Adrenal gland (tissue), 19 donors: ENCODE measurements at places on chromosomes 3 and 15.

- no peak for DNase-seq
Observed at GRCh38 chr3:72630327-72630968, 217.8 kb downstream of the SHQ1 start.

DNA sequence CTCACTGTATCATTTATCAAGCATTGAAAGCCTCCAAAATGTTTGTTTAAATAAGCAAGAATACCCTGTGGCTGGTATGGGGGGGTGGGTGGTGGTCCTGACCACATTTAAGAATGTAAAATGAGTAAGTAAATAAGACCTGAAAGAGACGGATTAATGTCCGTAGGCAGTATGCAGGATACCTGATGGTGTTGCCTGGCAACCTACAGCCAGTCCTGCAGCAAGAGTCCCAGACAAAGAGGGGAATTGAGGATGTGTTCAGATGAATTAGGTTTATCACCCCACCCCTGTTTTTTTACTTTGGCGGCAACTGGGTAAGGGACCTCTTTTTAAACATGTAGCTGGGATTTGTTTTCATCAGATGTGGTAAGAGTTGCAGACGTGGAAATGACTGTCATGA is 99.8 kb upstream of the BFSP2 start:
- DNase-seq = no peak

- no peak for DNase-seq
Observed at GRCh38 chr3:173825730-173826129, 428.2 kb downstream of the NLGN1 start.

GRCh38 chr3:17423786-17424536 is 318.5 kb downstream of the TBC1D5 start:
- peak; percentile 49 for DNase-seq

DNA sequence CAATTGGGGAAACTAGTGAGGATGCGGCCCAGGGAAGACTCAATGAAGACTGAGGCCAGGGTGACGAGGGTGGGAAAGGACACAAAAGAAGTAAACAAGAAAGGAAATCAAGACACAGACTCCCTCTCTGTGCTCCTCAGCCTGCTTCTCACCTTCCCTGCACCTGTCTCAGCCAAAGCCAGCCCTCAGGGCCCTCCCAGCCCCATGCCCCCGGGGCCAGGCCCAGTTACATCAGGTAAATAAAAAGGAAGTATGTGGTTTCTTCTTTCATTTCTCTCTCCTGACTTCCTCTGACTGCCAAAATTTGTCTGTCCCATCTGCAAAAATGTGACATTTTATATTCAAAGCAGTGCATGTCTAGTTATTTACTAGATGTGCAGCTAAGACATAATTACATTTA is 328.0 kb downstream of the UACA start:
- DNase-seq = no peak

GRCh38 chr3:142210608-142211007 is 14.8 kb downstream of the GK5 start:
- DNase-seq = no peak

DNA sequence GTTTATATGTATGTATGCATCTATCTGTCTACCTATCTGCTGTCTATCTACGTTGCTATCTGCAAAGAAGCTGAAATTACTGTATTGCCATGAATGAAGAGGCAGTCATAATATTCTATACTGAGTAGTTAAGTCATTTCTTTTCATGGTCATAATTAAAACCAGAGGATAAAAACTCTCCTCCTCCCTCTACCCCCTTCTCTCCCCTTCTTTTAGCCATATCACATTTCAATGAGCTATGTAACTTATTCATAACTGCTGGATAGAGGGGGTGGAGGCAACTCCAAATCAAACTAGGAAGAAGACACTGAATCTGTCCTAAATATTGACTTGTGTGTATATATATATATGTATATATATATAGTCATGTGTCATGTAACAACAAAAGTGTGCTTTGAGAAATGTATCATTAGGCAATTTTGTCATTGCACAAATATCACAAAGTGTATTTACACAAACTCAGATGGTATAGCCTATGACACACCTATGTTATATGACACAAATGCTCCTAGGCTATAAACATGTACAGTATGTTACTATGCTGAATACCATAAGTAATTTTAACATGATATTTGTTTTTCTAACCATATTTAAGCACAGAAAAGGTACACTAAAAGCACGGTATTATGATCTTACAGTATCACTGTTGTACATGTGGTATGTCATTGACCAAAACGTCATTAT is 229.7 kb upstream of the KCNMB2 start:
- DNase-seq = no peak

DNA sequence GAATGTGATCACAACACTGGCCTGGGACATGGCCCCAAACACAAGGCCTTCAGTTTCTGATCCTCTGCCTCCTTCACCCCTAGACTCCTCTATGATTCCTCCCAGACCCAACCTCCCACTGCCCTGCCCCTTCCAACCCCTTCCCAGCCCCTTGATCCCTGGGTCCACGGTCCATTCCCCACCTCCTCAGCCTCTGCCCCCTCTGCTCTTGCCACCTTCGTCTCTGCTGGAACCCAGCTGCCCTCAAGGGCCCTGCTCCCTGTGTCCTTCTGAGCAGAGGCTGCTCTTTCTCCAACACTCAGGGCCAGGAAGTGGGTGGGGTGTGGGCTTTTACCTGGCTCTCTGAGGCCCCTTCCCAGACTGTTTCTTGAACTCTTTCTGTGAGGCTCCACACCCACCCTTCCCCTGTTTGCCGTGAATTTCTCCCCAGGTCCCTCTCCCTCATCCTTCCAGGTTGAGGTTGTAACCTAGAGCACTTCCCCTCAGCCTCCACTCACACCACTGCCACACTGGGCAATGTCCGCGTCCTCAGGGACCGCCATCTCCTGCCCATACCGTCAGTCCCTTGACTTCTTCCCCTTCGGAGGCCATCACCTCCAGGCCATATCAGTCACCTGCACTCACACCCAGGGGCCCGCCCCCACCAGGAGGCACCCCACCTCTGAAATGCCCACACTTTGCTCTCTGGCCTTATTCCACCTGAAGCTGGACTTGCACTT is 18.7 kb upstream of the SLCO2A1 start:
- DNase-seq = no peak

- DNase-seq = no peak
Observed at GRCh38 chr3:105809208-105809888, 59.5 kb downstream of the CBLB start.

GRCh38 chr15:60134609-60135008 is 130.5 kb downstream of the FOXB1 start:
- no peak for DNase-seq

- no peak for DNase-seq
Observed at GRCh38 chr15:98718426-98719136, 70.2 kb downstream of the IGF1R start.

GRCh38 chr3:148625991-148626390 is 71.7 kb upstream of the AGTR1 start:
- no peak for DNase-seq

DNA sequence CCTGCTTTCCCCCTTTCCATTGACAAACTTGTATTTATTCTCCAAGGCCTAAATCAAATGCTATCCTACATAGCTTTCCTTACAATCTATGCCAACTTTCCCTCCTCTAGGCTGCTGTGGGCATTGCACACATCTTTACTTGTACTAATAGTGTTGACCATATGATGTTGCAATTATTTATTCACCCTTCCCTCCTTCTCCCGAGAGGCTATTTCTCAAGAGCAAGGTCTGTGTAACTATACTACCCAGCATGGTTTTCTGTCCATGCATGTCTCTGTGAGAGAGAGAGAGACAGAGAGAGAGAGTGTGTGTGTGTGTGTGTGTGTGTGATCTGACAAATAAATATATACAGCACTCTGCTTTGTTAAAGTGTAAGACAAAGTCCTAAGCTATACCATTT is 63.8 kb downstream of the GTPBP8 start:
- DNase-seq = no peak

DNA sequence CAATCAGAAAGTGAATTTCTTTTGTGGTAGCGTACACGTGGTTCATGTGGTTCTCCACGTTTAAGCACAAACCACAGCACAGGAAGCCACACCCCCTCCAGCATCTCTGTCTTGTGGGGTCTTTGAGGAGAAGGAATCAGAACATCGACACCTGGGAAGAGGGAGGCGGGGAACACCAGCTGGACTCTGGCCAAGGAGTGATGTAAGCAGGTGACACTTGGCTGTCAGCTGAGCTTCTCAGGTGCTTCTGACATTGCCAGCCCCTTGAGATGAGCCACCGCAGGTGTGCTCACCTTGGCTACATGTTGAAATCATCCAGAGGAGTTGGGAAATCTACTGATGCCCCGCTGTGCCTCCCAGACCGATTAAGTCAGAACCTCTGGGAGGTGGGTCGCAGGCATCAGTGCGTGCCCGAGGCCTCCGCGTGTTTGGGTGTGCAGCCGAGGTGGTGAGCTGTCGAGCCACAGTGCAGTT is 85.0 kb downstream of the FAM81A start:
- no peak for DNase-seq

DNA sequence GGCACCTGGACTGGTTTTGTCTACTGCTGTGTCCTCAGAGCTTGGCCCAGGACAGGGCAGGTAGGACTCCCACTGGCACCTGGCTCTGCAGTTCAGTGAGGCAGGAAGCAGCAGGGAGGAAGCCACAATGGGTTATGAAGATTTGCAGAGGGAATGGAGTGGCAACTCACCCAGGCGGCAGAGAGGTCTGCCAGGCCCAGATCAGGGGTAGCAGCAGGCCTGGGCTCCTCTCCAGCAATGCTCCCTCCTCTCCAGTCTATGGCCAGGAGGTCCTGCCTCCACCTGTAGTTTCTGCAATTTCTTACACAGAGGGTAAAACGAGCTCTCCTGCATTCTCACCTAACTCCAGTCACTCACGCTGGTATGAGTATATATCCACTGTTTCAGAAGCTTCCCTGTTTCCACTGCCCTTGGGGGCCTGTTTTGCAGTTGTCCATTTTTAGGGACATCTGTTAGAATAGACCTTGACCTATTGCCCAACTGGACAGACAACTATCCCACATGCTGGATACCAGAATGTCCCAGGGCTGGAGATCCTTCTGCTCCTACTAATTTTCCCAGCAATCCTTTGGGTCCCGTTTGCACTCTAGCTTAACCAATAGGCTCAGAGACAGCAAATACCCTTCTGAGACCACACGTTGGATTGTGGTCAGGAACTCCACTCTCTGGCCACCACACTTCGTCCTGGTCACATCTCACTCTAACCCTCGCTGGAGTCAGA is 35.2 kb downstream of the HMCES start:
- DNase-seq = no peak

- no peak for DNase-seq
Observed at GRCh38 chr3:411226-411625, 214.7 kb downstream of the CHL1 start.

- no peak for DNase-seq
Observed at GRCh38 chr15:100786901-100787566, 92.6 kb upstream of the ALDH1A3 start.

- DNase-seq = peak; percentile 71
Observed at GRCh38 chr3:44685128-44685800, 27.2 kb upstream of the ZNF502 start.

DNA sequence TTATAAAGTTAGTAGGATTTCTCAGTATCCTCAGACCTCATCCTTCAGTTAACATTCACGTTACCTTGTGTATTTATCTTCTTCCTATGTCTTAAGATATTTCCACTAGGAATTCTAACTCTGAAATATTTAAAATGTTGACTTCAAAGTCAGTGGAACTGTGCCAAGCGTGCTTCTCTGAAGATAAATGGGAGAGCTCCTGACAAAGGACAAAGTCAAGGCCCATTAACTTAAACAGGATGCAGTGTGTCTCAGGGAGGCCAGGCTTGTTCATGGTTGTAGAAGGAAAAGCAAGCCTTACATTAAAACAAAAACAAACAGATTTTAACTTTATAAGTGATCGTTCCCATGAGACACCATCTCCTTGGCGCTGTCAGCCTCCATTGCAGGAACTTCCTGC is 41.5 kb downstream of the ABHD17C start:
- peak; percentile 64 for DNase-seq

DNA sequence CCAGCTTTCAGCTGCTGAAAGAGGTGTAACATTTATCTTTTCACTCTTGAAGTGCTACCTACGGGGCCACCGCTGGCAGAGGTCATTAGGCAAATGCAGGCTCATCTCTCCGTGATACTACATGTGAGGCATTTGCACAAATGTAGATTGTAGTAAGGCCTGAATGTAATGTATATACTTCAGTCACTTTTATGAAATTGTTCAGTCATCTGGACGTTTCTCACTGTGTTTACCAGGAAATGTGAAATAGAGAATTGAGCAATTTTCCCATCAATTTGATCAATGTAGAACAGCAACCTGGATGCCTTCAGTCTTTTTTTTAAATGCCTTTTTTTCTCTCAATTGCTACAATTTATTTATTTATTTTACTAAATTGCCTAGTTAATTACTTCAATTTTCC is 368.3 kb upstream of the AZI2 start:
- no peak for DNase-seq

DNA sequence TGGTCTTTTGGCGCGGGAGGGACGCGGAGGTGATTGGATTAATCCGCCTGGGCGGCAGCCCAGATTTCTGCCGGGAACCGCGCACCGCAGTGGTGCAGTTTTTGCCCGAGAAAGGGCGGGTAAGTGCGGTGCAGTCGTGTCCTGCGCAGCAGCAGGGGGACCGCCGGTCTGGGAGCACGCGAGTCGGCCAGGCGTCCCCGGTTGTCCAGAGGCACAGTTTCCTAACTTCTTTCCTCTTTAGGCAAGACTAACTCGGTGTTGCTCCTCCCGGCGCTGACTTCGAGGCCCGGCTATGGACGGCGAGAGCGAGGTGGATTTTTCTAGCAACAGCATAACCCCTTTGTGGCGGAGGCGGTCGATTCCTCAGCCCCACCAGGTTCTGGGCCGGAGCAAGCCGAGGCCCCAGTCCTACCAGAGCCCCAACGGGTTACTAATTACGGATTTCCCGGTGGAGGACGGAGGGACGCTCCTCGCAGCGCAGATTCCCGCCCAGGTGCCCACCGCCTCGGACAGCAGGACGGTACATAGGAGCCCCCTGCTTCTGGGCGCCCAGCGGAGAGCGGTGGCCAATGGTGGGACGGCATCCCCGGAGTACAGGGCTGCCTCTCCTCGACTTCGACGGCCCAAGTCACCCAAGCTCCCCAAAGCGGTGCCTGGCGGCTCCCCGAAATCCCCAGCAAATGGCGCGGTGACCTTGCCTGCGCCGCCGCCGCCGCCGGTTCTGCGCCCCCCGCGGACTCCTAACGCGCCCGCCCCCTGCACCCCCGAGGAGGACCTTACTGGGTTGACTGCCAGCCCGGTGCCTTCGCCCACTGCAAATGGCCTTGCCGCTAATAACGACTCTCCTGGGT is 736 bp downstream of the ARHGEF26 start:
- DNase-seq = no peak

GRCh38 chr15:37882640-37883039 is 51.8 kb upstream of the TMCO5A start:
- no peak for DNase-seq

DNA sequence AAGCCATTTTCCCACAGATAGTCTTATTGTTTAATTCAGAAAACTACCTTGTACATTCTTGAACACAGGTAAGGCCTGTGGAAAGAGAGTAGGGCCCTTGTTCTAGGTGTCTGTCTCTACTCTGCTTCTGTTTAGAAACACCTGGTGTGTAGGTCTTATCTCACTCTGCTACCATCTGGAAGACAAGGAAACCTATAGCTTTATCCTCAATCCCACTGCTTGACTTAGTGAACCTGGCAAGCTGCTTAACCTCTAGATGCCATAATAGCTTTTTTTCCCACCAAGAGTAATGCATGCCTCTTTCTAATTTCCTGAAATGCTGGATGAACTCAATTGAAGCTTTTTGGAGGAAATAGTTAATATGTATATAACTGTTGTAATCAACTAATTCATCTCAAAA is 82.6 kb upstream of the RAP2B start:
- no peak for DNase-seq
